ENCODE measurements at places on chromosomes 16 and 17.

DNA sequence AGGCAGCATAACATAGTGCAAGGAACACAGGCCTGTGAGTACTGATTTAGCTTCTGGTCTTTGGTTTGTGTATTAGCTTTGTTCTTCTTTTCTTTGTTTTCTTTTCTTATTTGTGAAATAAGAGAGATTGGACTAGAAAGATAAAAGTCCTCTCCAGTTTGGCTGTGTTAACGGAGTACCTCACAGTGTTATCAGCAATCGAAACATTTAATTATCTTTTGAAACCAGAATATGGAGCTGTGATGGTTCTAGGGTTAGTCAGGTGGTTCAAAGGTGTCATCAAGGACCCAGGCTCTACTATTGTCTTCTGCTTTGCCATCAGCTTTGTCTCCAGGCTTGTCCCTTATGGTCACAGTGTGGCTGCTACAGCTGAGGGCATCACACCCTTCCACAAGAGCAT is 25.6 kb downstream of the ADORA2B start:
- no peak for DNase-seq

DNA sequence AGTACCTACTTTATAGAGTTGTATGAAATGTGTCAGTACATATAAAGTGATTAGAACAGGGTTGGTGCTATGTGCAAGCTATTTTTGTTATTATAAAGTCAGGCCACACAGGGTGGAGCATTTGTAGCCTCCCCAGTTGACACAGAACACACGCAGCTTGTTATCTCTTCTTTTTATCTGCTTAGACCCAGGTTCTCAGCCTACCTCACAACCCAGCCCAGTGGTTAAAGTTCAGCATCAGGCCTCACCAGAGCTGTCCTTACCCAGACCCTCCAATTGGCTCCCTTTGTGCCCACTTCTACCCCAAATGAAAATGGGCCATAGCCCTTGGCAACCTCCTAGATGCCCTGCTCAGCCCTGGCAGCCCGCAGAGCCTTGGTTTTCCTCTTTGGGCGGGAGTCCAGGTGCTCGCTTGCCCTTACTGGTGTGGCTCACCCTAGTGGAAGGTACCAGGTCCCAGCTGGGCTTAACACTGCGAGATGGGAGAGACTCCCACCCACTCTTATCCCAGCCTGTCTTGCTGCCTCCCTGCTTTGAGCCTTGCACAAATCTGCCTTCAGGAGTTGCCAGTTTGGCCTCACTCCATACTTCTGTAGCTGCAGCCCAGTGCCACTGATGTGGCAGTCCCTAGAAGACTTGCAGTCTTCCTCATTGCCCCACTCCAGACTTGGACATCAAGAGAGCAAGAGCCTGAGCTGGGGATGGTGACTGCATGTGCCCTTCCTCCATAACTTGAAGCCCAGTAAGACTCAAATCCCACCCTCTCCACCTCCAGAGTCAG is 1.1 kb upstream of the PIGS start:
- DNase-seq, result no peak

DNA sequence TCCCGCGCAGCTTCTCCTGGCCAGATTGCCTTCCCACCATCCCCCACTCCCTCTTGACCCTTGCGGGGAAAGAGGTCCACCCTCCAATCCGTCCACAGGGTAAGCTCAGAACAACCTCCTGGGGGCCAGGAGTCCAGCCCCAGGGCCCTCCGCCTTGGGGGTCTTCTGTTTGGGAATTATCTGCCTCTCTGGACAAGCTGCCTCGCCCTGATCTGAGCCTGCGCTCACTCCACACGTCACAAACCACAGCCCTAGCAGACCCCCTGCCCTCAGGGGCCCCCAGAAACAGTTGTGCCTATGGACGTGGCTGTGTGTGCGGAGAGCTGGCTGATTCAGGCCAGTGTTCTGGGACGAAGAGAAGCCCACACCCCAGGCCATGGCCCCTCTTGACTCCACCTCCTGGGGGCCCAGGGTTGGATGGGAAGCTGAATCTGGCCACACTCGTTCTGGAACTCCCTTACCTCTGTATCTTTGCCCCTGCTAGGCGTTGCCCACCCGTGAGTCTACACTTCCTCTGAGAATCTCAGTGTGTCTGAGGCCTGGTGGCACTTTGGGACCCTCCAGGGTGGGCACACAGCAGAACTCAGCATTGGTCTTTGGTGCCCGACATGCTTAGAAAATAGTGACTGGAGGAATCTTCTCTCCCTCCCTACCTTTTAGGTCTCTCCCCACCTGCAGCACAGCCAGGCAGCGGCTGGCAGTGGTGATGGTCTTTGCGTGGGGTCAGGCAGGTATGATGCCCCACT is 119.9 kb upstream of the SMURF2 start:
- DNase-seq, result no peak

DNA sequence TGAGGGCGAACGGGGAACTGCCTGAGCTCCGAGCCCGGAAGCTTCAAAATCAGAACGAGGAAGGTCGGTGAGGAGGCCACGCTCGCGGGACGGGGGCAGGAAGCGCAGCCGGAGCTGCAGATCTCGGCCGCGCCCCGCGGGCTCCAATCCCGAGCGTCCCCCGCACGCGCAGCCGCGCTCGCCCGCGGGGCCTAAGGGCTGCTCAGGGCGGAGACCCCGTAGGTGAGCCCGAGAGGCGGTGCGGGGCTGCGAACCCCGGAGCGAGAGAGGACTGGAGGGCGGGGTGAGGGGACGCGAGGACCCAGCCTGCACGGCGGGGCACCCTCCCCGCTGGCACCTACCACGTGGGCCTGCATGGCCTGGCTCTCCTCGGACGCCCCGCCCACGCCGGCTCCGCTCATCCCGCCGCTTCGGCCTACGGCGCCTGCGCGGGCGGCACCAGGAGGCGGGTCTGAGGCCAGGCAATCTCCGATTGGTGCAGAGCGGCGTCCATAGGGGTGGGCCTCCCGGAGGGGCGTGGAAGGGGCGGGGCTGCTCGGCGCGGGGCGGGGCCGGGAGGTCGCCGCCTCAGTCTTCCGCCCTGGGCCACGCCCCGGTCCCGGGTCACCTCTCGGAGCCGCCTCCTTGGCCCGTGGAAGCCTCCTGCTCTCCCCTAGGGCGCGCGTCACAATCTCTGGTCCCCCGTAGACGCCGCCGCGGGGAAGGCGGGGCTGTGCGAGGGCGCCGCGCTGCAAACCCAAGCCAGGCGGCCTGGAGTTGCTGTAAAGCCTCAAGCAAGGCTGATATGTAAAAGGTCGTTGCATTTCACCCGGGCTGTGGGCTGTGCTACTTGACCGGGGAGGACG is 27.8 kb upstream of the METRNL start:
- DNase-seq, result peak; percentile 100

GRCh38 chr16:17561056-17561455 is 90.3 kb upstream of the XYLT1 start:
- DNase-seq, result no peak

DNA sequence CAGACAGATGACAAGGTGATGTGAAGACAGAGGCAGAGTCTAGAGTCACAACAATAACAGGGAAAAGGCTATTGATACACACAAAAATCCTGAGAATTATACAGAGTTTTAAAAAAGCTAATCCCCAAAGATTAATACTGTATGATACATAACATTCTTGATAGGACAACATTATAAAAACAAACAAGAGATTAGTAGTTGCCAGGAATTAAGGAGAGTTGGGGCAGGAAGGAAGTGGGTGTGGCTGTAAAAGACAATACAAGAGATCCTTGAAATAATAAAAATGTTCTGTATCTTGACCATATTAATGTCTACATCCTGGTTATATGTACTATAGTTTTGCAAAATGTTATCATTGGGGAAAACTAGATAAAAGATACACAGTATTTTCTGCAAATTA is 309.5 kb upstream of the PMFBP1 start:
- DNase-seq, result no peak

- no peak for DNase-seq
Observed at GRCh38 chr16:86534779-86535615, 20.0 kb downstream of the MTHFSD start.

DNA sequence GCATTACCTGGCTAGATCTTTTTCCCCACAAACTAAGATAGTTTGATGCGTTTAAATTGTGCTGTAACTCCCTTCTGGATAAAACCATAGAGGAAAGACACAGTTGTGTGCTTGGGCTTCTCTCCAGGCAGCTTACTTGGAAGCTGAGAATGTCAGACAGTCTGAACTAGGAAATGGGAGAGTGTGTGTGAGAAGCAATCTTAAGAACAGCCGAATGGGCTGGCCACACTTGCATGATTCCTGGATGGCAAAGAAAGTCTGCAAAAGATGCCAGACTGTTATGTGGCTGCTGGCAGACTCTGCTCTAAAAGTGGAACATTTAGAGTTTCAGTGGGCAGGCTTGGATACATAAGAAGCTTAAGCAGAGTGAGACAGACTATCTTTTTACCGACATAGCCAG is 384.3 kb upstream of the PSMD7 start:
- DNase-seq, result no peak

DNA sequence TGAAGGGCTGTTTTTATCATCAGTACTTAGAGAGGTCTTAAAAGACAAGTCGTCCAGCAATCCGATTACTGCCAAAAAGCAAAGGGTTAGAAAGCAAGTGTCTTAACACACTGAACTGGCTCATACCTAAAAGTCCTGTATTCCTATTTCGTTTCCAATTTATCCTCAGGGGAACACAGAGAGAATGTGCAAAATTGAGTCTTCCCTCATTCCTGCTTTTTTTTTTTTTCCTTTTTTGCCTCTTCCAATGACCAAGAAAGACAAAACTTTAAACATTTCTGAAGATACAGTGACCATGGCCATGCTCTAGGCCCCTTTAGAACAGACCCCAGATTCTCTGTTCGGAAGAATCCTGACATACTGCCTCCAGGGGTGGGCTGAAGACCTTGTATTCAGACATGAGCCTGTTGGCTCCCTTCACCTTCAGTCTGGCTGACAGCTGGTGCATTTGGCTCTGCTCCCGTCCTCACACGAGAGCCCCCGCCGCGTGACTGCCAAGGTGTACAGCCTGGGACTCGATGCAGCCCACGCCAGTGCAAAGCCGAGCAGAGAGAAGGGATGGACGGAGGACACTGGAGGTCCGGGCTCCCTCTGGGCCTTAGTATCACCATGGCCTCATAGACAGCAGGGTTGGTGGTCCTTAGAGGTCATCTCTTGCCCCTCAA is 47.0 kb downstream of the COTL1 start:
- no peak for DNase-seq

DNA sequence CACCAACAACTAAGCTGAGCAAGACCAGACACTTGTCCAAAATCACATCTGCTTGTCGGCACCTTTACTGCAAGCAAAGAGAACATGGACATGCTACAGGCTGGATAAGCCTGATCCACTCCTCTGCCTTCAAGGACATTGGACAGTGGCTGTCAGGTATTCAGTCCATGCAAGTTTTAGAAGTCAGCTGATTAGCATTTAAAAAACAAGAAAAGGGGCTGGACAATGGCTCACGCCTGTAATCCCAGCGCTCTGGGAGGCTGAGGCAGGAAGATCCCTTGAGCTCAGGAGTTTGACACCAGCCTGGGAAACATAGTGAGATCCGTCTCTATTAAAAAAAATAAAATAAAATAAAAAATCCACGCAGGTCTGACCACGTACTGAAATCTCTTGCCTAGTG is 20.3 kb downstream of the PARN start:
- no peak for DNase-seq

DNA sequence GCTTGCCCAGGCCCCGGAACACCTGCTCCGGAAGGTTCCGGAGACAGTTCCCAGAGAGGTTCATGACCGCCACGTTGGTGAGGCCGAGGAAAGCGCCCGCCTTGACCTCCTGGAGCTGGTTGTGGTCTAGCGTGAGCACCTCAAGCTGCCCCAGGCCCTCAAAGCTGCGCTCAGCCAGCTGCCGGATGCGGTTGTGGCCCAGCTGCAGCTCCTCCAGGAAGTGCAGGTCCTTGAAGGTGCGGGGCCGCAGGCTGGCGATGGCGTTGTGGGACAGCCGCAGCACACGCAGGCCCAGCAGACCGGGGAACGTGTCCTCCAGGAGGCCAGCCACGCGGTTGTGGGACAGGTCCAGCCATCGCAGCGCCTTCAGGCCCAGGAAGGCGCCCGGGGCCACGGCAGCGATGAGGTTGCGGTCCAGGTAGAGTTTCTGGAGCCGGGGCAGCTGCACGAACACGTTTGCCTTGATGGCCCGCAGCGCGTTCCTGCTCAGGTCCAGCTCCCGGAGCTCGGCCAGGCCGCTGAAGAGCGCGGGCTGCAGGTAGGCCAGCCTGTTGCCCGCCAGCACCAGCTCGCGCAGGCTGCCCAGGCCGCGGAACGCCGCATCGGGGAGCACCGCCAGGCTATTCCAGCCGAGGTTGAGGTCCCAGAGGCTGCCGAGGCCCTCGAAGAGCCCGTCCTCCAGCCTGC is 2.1 kb downstream of the IGFALS start:
- no peak for DNase-seq

- DNase-seq, result no peak
Observed at GRCh38 chr17:8162233-8162996, at the start of gene VAMP2. Gene VAMP2, minus strand, starts transcription at chr17:8162948. Its CDS starts 69 bp downstream, at chr17:8162879.

DNA sequence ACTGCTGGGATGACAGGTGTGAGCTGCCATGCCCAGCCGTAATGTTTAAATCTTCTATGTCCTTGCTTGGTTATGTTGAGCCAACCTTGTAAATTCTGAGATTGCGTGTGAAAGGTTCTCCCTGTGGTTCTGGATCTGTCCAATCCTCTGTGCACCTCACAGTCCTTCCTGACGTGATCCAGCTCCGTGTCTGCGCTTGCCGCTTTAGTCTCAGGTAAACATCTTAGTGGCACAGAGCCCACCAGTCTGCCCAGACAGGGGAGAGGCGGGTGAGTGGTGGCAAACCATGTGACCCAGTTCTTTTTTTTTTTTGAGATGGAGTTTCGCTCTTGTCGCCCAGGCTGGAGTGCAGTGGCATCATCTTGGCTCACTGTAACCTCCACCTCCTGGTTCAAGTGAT is 13.9 kb downstream of the SLC25A10 start:
- no peak for DNase-seq

DNA sequence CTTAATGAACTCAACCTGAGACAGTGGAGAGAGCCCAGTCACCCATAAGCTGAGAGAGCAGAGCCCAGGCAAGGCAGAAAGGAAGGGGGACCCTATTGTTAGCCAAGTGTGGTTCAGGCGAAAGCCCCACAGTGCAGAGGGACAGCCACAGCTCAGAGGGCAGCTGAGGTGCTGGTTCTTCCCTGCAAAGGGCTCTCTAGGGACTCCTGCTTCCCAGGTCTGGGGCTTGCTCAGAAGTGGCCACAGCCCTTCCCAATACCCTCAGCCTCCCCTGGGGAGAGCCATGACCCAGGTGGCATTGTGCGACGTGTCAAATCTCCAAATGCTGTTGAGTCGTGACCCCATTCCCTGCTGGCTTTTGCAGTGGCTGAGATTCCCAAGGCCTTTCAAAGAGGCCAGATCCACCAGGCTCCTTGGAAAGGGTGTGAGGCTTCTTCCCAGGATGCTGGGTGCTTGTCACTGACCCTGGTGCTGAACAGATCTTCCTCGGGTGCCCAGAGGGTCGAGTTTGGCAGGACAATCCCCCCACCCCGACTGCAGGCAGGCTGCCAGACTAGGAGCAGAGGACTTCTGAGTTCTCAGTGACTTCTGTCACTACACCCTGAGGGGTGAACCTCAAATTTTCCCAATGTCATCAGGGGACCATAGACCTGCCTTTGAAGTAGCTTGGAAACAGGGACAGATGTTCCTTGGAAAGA is 2.5 kb upstream of the CCL17 start:
- no peak for DNase-seq

- no peak for DNase-seq
Observed at GRCh38 chr17:80482555-80483308, 6.3 kb upstream of the NPTX1 start.

Data from iPS-NIHi11 (cell line).